Lung (tissue), 17 donors: ENCODE measurements at places on chromosomes 3 and 15.

DNA sequence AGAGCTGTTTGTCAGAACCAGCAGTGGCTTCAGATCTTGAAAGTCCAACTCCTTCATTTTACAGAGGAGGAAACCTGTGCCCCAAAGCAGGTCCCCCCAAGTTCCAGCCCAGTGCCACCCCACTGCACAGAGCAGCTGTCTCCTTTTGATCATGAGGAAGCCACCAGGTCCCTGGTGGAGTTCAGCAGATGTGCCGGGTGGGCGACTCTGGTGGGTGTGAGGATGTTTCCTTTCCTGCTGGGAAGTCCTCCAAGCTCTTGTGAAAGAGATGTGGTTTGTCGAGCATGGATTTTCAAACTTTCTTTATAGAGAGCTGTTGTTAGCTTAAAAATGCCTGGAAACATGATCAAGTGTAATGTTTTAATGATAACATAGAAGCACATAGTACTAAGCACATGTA is 52.0 kb downstream of the SMAD3 start:
- peak; percentile 39 for DNase-seq

GRCh38 chr15:60392601-60392985 is 5.2 kb downstream of the ANXA2 start:
- DNase-seq = peak; percentile 84

GRCh38 chr15:60477916-60478565 is 901 bp downstream of the ICE2 start:
- DNase-seq = peak; percentile 17

DNA sequence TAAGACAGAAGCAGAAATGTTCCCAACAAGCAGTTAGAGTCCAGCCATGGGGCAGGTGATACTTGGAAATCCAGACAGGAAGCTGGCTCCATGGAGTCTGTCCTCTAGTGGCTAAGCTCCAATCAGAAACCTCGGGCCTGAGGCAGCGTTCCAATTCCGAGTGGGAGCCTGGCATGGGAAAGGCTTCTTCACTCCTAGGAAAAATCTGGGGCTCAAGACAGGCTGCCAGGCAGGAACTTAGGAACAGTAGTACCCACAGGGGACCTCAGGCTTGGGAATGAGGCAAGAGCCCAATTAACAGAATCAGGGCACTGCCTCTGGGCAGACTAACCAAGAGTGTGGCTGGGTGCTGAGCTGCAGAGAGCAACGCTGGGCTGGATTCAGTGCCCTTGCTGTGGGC is 6.2 kb upstream of the ATP13A4 start:
- DNase-seq = no peak

DNA sequence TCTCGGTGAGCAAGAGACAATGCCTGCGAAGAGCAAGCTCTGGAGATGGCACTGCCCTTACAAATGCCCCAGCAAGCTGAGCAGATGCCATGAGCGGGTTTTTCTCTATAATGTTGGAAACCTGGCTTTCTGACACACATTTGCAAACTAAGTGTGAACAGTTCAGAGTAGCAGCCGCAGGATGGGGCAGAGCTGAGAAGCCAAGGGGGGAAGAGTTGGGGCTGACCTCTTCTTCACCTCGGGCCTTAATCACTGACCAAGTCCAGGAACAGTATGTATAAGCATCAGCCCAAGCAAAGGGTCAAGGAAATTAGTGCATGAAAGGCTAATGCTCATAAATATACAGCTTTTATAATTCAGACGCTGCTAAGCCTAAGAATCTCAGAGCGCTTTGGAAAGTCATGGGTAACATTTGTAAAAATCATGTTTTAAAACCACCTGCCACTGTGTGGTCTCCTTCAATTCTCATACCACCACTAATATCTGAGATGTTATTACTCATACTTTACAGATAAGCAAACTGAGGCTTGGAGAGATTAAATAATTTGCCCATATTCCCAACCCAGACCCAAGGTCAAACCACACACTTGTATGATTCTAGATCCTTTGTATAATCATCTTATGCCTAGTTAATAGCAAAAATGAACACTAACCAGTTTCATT is 603.4 kb downstream of the FOXP1 start:
- no peak for DNase-seq

DNA sequence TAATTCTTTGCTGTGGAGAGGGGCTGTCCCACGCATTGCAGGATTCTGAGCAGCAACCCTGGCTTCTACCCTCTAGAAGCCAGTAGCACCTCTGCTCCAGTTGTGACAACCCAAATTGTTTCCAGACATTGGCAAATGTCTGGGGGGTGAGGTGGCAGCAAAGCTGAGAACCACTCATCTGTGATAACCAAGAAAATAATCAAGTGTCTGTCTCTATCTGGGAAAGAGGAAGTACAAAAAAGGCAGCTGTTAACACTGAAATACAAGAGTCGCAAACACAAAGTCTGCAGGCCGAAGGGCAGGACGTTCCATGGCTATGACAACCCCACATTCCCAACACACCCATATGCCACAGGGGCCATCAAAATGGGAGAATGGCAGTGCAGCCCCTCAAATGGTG is 42.2 kb upstream of the GNB5 start:
- DNase-seq = no peak

DNA sequence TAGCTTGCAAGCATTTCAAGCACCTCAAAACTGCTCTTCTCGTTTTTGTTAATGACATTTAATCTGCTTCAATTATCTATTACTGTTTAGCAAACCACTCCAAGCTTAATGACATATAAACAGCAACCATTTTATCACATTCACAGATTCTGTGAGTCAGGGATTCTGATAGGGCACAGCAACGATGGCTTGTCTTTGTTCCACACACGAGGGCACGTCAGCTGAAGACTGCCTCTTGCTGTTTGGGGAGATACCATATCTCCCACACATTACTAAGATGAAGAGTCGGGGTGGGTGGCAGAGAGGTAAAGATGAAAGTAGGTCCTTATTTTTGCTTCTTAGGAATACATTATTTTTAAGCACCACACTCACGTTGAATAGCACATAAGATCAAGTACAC is 19.3 kb downstream of the CPOX start:
- DNase-seq = no peak

DNA sequence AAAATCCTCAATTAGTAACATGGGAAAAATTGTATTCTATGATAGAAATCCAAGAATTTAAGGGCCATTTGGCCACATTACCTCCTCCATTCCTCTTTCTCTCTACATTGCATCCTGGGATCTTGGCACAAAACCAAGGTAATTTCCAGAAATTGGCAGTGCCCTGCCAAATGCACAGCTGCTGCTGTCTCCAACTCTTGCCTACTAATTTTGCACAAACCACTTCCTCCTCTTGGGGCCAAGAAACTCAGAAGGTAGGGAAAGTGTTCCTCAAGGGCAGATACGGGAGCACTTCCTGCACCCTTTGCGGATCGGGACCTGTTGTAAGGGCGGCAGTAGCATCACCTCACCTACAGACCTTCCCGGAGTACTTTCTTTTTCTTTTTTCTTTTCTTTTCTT is 57.8 kb downstream of the MAP3K13 start:
- peak; percentile 25 for DNase-seq

DNA sequence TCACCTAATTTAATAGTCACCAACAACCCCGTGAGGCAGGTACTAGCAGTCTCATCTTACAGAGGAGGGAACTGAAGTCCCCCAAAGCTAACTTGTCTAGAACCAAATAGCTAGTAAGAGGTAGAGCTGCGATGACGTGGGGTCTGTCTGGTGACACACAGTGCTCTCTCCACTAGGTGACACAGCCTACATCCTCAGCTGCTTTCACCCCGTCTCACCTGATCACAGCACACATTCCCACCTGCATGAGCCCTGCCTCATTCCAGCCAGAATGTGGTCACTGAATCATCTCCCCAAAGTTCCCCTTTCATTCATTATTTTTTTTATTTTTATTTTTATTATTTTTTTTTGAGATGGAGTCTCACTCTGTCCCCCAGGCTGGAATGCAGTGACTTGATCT is 21.3 kb upstream of the MAGEF1 start:
- DNase-seq = no peak

DNA sequence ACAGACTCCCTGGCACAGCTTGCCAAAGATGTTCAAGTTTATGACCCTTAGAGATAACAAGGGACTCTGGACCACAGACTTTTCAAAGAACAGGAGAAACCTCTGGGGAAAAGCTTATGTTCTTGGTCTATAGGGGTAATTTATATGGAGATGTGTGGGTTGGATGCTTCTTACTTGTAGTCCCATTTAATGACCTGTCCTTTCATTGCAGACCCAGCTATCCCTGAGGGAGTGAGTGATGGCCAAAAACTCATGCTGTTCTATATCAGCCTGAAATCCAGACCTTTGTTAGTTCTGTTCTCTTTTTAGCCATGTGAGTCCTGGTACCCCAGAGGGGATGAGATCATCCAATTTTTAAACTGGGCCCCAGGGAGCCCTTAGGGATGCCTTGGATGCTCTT is 43.7 kb upstream of the MRPL3 start:
- no peak for DNase-seq
